Glomerular endothelial cell (primary cell): ENCODE measurements at places on chromosomes 3 and 15. TPM values are rescaled to one million over a fixed set of nuclear protein-coding genes. Genes with fewer than 3 reads are reported as not detected.
A peak's percentile ranks its signal among the peaks of the same experiment; 100 is the strongest.

GRCh38 chr15:72009222-72009621, 108.7 kb downstream of the MYO9A start:
- DNase-seq, result no peak

- no peak for DNase-seq
Observed at GRCh38 chr3:116607205-116607604, 102.4 kb upstream of the TUSC7 start.

GRCh38 chr3:5699811-5700210, 512.3 kb downstream of the EDEM1 start:
- no peak for DNase-seq

- DNase-seq, result peak; percentile 87
Observed at GRCh38 chr3:172749230-172749965, 1.1 kb upstream of the ECT2 start.

GRCh38 chr3:158261371-158261991, 151.6 kb downstream of the RSRC1 start:
- no peak for DNase-seq

GRCh38 chr15:95192923-95193322, 961.6 kb downstream of the MCTP2 start:
- no peak for DNase-seq

The ERICH6 gene
- total RNA-seq, result not detected in 2 replicates

The SAMMSON gene
- total RNA-seq, result not detected in 2 replicates

- DNase-seq, result no peak
Observed at GRCh38 chr3:136630915-136631314, 121.3 kb downstream of the STAG1 start.

- no peak for DNase-seq
Observed at GRCh38 chr3:63519426-63519825, 133.0 kb upstream of the SNTN start.

DNA sequence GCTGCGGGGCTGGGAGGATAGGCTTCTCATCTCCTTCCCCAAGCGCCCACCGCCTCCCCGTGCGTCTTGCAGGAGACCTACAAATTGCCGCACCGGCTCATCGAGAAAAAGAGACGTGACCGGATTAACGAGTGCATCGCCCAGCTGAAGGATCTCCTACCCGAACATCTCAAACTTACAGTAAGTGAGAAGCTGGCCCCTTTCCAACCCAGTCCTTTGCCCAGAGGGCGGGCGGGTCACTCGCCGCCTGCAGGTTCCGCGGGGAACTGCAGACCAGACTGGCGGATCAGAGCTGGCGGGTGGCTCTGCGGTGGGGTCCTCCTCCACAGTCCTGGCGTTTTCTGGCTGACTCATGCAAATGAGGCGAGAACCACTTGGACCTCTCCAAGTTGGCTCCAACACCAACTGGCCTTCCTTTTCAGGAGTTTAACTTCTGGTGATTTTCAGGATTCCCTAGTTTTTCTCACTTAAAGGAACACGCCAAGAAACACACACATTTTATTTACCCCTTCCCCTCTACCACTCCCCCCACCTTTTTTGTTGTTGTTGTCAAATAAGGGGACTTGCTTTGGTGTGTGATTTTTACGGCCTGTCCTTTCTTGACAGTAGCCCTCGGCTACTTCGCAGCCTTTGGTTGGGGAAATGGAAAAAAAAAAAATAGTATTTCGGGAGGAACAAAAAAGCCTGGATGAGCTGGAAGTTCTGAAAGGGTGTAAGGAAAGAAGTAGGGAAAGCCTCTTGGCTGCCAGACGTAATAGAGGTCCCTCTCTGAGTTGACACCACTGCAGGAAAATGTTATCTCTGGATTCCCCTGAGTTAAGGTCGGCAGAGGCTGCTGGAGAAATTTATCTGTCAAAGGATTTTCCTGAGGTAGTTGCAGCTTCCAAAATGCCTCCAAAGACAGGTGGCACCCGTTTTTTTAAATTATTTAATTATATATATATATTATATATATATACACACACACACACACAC, 1.3 kb downstream of the BHLHE40 start:
- no peak for DNase-seq

The ATP10A gene
- 1.1 and 10.0 TPM in 2 replicates for total RNA-seq

DNA sequence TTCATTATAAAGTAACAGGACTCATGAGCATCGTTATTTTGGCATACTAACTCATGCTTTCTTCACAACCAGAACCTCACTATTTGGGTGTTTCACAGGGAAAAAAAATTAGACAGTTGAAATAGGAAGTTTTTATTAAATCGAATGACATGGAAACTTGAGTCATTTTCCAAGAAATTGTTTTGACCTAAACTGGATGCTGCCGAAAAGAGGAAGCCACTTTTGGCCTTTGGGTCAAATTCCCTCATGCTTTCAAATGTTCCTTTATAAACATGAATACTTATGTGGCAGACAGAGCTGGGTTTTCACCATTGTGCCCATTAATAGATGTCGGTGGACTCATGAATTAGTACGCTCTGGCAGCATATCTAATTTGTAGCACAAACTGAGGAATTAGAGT, 224.9 kb downstream of the MCTP2 start:
- no peak for DNase-seq

- peak; percentile 98 for DNase-seq
Observed at GRCh38 chr3:16484216-16484615, 29.3 kb downstream of the RFTN1 start.

GRCh38 chr15:70826634-70827033, 27.3 kb downstream of the LARP6 start:
- DNase-seq, result no peak

DNA sequence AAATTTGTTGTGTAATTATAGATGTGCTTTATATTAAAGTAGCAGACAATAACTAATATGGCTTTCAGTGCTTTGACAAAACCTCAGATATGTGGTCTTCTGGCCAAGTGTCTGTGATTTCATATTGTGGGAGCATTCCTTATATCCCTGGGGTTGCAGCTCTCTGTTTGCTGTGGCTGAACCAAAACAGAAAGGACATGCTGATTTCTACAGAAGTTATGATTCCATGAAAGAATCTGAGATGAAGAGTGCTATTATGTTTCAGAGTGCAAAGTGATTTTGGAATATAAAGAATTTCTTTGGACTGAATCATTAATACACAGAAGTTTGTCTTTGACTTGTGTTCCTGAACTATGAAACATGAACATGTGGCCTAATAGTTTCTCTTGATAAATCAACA, 36.5 kb downstream of the CDV3 start:
- no peak for DNase-seq

GRCh38 chr15:71302861-71303410, 187.7 kb downstream of the THSD4 start:
- DNase-seq, result no peak

- DNase-seq, result no peak
Observed at GRCh38 chr3:34238407-34238806, 440.0 kb downstream of the PDCD6IP start.

DNA sequence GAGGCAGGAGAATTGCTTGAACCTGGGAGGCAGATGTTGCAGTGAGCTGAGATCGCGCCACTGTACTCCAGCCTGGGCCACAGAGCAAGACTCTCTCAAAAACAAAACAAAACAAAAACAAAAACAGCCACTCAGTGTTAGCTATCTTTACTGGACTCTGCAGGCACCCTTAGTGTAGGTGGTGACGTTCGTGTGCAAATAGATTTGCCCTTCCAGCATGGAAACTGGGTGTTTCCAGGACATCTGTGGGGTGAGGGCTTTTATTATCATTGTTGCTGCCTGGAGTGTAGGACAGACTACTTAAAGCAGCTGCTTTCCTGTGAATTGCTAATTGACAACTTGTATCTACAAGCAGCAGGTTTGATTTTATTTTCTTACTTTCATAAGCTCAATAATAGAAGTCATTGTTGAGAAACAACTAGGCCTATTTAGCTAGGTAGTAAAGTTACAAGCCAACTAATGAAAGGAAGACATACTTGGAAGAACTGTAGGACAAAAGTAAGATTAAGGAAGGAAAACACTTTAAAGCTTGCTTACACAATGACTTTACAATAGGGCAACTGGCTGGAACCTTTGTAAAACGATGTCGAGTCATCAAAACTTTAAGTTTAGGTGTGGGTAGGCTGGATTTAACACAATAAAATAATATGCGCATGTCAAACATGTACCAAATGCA, 25.4 kb upstream of the SPPL2A start:
- DNase-seq, result no peak

DNA sequence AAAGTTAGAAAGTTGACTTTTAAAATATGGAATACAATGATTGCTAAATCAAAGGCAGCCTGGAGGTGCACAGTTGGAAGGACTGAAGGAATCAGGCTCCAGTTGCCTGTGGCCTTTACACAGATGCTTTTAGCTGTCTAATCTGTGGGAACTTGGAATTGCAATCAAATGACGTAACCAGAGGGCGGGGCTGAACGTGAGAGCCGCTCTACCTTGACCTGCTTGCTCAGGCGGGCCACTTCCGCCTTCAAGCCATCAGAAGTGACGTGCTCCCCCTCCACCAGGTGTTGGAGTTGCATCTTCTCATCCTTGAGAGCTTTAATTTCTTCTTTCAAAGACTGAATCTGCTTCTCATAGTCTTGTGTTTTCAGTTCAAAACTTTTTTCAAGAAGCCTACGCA, 37.7 kb upstream of the GNB5 start:
- no peak for DNase-seq
